GM23248 (cell line): ENCODE measurements at places on chromosomes 1 and 21. TPM values are rescaled to one million over a fixed set of nuclear protein-coding genes. Genes with fewer than 3 reads are reported as not detected.

- DNase-seq, result peak; percentile 69
- peaks cover 12% of the 10 kb centered on the region for H3K4me1 ChIP-seq
- no peaks in the 10 kb centered on the region for H3K27me3 ChIP-seq
- peak within 1 kb of the TSS; percentile 82 for H3K27ac ChIP-seq
- H3K36me3 ChIP-seq, result peaks cover 23% of the 10 kb centered on the region
- H3K4me3 ChIP-seq, result peak within 1 kb of the TSS; percentile 100
Measured at GRCh38 chr1:154557939-154558719, at the start of gene UBE2Q1. Gene UBE2Q1 (minus strand): TSS chr1:154558662. CDS start chr1:154558553, 109 bp downstream.

- DNase-seq, result no peak
- no peaks in the 10 kb centered on the region for H3K27me3 ChIP-seq
- H3K4me3 ChIP-seq, result no peak overlapping the region
- H3K36me3 ChIP-seq, result no peaks in the 10 kb centered on the region
Measured at GRCh38 chr1:195756109-195756508, 852.1 kb downstream of the KCNT2 start.

DNA sequence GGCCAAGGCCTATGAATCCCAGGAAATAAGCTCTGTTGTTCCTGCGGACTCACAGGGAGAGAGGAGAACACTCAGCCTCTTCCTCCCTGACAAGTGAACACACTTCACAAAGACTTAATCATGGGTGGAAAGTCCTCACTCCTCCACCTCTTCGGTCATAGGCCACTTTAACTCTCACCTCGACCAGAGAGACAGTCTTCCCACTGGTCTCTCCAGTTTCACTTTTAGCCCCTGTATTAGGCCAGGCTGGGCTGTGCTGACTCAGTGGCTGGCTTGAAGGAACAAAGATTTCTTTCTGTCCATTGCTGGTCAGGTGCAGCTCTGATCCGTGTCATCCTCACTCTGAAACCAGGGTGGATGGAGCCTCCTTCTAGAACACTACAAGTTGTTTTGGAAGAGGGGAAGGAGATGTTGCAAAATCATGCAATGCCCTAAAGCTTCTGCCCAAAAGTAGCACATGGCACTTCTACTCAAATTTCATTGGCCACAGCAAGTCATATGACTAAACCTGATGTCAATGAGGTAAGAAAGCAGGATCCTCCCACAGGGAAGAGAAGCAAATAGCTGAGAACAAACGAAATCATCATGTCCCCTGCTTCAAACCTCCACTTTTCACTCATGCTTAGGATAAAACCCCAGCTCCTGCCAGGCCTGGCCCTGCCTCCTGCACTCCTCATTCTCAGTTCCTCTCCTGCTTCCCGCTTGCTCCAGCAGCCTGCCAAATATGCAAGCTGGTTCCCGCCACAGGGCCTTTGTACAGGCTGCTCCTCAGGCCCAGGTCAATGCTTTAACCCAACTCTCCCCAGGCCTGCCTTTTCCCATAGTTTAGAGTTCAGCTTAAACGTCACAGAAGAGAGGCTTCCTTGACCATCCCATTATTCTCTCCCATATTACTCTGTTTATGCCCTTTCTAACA is 150.5 kb upstream of the RUNX3 start:
- no peaks in the 10 kb centered on the region for H3K36me3 ChIP-seq
- H3K27ac ChIP-seq, result no peak overlapping the region
- no peak overlapping the region for H3K4me3 ChIP-seq
- peak; percentile 31 for DNase-seq

DNA sequence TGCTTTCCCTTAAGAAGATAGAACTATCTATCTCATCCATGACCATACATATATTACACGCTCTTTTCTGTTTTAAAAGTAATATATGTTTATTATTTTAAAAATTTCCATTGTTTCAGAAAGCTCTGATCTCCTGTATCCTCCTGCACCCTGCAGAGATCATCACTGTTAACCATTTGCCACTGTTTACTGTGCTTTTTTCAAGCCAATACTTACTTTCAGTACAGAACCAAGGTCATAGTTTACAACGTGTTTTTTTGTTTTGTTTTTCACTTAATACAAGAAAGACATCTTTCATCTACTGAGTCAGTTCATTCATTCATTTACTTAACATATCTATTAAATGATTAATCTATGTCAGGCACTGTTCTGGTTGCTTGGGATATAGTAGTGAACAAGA is 10.2 kb downstream of the SESN2 start:
- H3K4me3 ChIP-seq, result no peak overlapping the region
- H3K4me1 ChIP-seq, result peaks cover 28% of the 10 kb centered on the region
- H3K36me3 ChIP-seq, result peaks cover 44% of the 10 kb centered on the region

DNA sequence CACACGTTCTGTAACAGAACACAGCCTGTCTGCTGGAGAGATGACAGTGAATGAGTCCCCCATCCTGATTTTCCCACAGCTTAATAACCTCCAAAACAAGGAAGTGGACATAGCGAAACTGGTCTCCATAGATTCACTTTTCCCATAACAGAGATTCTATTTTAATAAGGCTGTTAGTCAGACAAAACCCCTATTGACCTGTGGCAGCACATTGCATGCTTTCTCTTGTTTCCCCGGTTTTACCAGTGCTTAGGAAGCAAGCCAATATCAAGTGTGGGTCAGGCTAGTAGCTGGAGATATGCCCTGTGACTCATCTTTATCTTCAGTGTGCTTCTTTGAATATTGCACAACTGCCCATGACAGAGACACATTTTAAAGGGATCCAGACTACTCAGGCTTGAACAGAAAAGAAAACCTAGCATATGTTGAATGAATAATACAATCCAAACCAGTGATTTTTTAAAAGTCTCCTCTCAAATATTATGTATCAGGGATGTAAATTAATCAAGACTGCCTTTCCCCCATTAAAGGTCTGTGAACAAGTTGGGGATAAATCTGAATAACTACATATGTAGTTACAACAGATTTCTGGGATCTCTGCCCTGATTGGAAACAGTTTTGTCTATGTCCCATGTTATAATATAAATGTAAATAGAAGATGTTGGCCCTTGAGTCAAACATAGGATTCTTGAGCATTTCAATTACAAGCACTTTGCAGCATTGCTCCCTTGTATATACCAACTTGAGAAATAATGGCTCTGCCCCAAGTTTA is 11.9 kb upstream of the CLDN8 start:
- H3K4me1 ChIP-seq, result peaks cover 13% of the 10 kb centered on the region
- no peaks in the 10 kb centered on the region for H3K36me3 ChIP-seq
- H3K27me3 ChIP-seq, result no peaks in the 10 kb centered on the region

- no peaks in the 10 kb centered on the region for H3K27me3 ChIP-seq
- H3K27ac ChIP-seq, result peak overlapping the region; percentile 55
- DNase-seq, result no peak
- no peaks in the 10 kb centered on the region for H3K36me3 ChIP-seq
Measured at GRCh38 chr1:19861842-19862530, 20.2 kb upstream of the OTUD3 start.

GRCh38 chr21:34559089-34559631 is 47.1 kb upstream of the KCNE1 start:
- peaks cover 2% of the 10 kb centered on the region for H3K4me1 ChIP-seq
- H3K4me3 ChIP-seq, result no peak overlapping the region
- no peaks in the 10 kb centered on the region for H3K36me3 ChIP-seq

- H3K27me3 ChIP-seq, result peaks cover 24% of the 10 kb centered on the region
- H3K4me1 ChIP-seq, result no peaks in the 10 kb centered on the region
- H3K4me3 ChIP-seq, result no peak overlapping the region
- no peak overlapping the region for H3K27ac ChIP-seq
- DNase-seq, result no peak
Measured at GRCh38 chr1:220892997-220893700, 13.9 kb downstream of the HLX start.

DNA sequence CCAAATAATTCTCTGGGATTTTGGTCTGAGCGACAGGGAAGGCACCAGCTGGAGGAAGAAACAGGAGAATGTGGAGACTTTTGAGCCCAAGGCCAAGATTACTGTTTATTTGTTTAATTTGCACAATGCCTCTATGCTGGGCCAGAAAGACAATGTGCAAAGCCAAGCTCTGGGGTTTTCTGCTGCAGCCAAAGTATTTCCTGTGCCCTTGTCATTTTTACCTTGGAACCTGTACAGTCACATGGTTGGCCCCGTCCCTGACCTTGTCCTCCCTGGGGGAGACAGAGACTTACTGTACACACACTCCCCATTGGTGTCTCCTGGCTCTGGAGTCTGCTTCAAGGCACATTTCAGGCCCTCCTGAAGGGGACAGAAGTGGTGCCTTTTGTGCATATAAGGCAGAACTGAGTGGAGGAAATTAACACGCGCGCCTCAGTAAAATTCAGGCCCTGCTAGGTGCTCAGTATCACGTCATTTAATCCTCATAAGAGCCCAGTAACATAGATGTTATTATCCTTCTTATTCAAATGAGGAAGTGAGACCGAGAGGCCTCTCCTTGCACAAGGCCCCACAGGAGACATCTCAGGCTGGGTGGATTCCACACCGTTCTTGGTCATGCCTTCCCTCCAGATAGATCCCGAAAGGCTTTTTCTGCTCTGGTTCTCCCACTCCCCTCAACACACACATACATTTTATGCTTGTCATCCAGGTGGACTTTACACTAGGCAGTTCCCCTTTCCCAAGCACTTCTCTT is 21.1 kb downstream of the C1orf115 start:
- no peaks in the 10 kb centered on the region for H3K36me3 ChIP-seq
- H3K27me3 ChIP-seq, result peaks cover 3% of the 10 kb centered on the region; the same call in 1 of the 2 replicates
- no peak overlapping the region for H3K27ac ChIP-seq

DNA sequence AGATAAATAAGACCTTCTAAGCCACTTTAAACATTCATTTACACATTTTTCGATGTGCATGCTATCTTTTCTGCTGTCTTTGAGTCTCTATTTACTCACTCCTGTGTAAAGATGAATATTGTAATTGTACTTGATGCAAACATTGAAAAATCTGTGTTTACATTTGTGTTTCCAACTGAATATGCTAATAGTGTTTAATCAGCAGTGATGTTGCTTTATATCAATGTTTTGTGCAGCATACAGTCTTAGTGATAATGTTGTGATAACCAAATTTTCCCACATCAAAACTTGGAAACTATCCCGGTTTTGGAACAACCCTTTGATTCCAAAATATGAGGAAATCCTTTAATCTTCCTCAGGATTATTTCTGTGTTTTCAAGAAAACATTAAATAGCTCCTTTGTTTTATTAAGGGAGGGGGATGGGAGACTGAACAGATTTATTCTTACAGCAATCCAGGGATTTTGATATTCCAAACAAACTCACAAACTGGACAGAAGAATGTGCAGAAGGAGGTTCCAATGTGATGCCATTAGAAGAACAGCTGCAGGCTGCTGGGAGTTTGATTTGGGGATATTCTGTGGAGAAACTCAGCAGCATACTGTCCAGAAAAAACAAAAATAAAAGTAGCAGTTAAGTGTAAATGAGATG is 248.0 kb downstream of the S1PR1 start:
- no peak overlapping the region for H3K27ac ChIP-seq
- 0 out of 2 replicates have a peak, but pooled peaks cover 4% of the 10 kb centered on the region for H3K27me3 ChIP-seq
- H3K4me1 ChIP-seq, result no peaks in the 10 kb centered on the region
- no peak for DNase-seq
- no peak overlapping the region for H3K4me3 ChIP-seq
- no peaks in the 10 kb centered on the region for H3K36me3 ChIP-seq

DNA sequence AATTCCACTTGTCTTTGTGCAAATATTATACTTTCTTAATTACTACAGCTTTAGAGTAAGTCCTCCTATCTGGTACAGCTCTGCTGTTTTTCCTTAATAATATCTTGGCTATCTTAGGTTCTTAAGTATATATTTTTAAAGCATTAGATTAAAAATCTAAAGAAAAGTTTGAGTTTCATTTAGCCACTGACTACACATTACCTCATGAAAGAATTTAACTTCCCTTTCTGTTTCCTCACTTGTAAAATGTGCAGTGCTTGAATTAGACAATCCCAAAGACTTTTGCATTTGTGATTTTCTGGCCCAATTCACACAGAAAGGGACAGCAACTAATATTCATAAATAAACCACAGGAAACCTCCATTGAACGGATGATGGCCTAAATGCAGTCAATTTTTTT is 126.4 kb upstream of the SAMSN1 start:
- no peak overlapping the region for H3K4me3 ChIP-seq
- H3K27ac ChIP-seq, result no peak overlapping the region
- H3K4me1 ChIP-seq, result no peaks in the 10 kb centered on the region

DNA sequence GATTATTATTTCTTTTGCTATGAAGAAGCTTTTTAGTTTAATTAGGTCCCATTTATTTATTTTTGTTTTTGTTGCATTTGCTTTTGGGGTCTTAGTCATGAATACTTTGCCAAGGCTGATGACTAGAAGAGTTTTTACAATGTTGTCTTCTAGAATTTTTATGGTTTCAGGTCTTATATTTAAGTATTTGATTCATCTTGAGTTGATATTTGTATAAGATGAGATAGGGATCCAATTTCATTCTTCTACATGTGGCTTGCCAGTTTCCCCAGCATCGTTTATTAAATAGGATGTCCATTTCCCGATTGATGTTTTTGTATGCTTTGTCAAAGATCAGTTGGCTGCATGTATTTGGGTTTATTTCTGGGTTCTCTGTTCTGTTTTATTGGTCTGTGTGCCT is 8.5 kb upstream of the ACBD6 start:
- H3K4me3 ChIP-seq, result no peak overlapping the region
- no peaks in the 10 kb centered on the region for H3K27me3 ChIP-seq
- H3K4me1 ChIP-seq, result peaks cover 7% of the 10 kb centered on the region; the same call in 1 of the 2 replicates
- no peaks in the 10 kb centered on the region for H3K36me3 ChIP-seq
- no peak overlapping the region for H3K27ac ChIP-seq

- H3K27me3 ChIP-seq, result no peaks in the 10 kb centered on the region
- DNase-seq, result peak; percentile 8
- H3K4me1 ChIP-seq, result no peaks in the 10 kb centered on the region
Measured at GRCh38 chr1:32592943-32593342, 53.7 kb downstream of the ZBTB8A start.

GRCh38 chr1:25615563-25616094 is 962 bp upstream of the MAN1C1 start:
- no peaks in the 10 kb centered on the region for H3K36me3 ChIP-seq
- H3K4me3 ChIP-seq, result peak overlapping the region; percentile 72
- no peak overlapping the region for H3K27ac ChIP-seq
- DNase-seq, result peak; percentile 14

- no peaks in the 10 kb centered on the region for H3K27me3 ChIP-seq
- no peaks in the 10 kb centered on the region for H3K36me3 ChIP-seq
- no peaks in the 10 kb centered on the region for H3K4me1 ChIP-seq
- no peak overlapping the region for H3K4me3 ChIP-seq
- H3K27ac ChIP-seq, result no peak overlapping the region
Measured at GRCh38 chr1:245742896-245743295, 588.1 kb downstream of the KIF26B start.

Gene SLC25A34
- 0.13 and 0.54 TPM in 2 replicates for total RNA-seq

Gene LDLRAD2
- total RNA-seq, result not detected in 2 replicates

Gene WNT3A
- total RNA-seq, result not detected in 2 replicates

Gene CTSE
- total RNA-seq, result not detected in 2 replicates

Gene HAPLN2
- not detected in 2 replicates for total RNA-seq

Gene SLC44A3
- total RNA-seq, result 1.6 and 3.3 TPM in 2 replicates

Gene NTMT2
- not detected in 2 replicates for total RNA-seq

Gene SLX9
- 25.6 and 34.3 TPM in 2 replicates for total RNA-seq

Gene KIAA1614
- total RNA-seq, result 8.6 and 11.7 TPM in 2 replicates

Gene CFHR4
- total RNA-seq, result not detected in 2 replicates
